Cortex of kidney (tissue), 1 donor: ENCODE measurements at places on chromosomes 11 and 22.

GRCh38 chr11:73288873-73289707 lies 17.0 kb downstream of the P2RY6 start:
- DNase-seq = no peak

- DNase-seq = no peak
These were observed 7.4 kb downstream of the ZFTA start for GRCh38 chr11:63761188-63761587.

GRCh38 chr22:24054356-24054755 lies 43.3 kb downstream of the CABIN1 start:
- DNase-seq = no peak

- no peak for DNase-seq
These were observed 25.6 kb downstream of the FADS2 start for GRCh38 chr11:61853698-61854169.

- DNase-seq = no peak
These were observed 47.8 kb downstream of the DBX1 start for GRCh38 chr11:20112291-20113148.

DNA sequence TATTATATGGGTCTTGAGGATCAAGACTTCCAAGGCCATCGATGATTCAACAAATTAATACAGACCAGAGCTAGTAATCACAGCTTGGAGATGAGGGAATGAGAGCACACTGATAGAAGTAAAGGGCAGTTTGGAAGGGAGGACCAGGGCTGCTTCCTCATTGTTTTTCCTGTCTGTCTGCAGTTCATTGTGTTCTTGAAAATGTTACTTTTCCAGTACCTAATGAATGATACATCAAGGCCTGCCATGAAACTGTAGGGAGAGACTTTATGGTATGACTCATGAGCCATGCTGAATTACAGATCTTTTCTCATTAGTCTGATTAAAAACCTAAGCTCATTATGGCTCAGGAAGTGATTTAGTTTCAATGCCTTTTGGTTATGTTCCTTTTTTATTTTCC lies 855.6 kb downstream of the KCNA4 start:
- no peak for DNase-seq

DNA sequence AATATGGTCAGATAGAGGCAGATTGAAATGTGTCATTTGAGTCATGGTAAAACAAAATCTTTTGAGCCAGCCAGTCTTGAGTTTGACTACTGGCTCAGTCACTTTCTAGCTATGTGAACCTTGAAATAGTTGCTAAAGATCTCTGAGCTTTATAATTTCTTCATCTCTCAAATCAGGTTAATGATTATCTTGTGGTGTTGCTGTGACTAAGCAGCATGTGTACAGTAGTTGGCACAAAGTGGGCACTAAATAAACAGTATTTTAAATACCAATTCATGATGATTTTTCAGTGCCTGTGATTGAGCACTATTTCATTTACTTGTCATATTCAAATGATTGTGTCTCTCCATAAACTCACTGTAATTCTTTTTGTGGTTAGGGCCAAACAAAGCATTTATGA lies 70.8 kb downstream of the RAB38 start:
- no peak for DNase-seq

DNA sequence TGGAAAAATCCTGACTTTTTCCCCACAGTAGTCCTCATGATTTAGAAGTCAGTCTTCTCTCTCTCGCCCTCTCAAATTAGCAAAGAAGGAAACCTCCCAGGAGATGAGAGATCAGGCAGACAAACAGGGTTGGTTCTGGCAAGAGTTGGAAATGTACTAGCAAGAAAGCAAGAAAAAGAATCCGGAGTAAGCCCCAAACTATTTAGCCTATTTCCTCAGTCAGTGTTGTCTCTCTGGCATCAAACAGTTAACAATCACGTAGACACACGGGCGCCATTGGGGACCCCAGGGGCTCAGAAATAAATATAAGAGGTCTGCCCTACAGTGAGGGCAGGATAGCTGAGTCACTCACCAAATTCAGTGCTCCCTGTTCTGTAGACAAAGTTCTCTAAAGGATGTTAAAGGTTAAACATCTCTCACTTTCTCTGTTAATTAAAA lies 4.7 kb downstream of the C11orf52 start:
- no peak for DNase-seq

GRCh38 chr22:20013382-20013871 lies 3.2 kb downstream of the ARVCF start:
- no peak for DNase-seq

GRCh38 chr11:60454212-60454611 lies 1.4 kb upstream of the MS4A1 start:
- DNase-seq = no peak

- DNase-seq = no peak
These were observed 47.5 kb upstream of the LRRC55 start for GRCh38 chr11:57134284-57134683.

DNA sequence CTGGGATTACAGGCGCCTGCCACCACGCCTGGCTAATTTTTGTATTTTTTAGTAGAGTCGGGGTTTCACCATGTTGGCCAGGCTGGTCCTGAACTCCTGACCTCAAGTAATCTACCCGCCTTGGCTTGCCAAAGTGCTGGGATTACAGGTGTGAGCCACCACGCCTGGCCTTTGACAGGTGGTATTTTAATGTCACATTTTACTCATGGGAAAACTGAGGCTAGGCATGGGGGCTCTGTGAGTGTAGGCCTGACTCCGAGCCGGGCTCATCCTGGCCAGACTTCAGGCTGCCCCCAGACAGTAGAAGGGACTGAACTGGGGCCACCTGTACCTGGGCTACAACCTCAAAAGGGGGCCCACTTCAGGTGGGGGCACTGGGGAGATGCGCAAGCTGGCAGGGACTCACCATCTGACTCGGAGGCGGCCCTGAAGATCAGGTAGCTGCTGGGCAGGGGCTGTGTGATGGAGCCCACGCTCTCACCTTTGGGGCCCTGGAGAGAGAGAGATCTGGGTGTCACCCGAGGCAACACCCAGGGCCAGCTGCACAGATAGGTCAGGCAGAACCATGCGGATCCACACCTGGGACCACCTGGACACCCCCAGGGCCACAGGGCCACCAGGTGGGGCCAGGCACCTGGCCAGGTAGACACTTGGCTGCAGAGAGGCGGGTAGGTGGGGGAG lies 45.8 kb downstream of the OSBPL5 start:
- DNase-seq = no peak

- DNase-seq = peak; percentile 86
These were observed at the start of gene GALNT18 for GRCh38 chr11:11621573-11622339. GALNT18 (minus strand) TSS chr11:11622005.

GRCh38 chr11:44133335-44133946 lies 38.0 kb downstream of the EXT2 start:
- no peak for DNase-seq

DNA sequence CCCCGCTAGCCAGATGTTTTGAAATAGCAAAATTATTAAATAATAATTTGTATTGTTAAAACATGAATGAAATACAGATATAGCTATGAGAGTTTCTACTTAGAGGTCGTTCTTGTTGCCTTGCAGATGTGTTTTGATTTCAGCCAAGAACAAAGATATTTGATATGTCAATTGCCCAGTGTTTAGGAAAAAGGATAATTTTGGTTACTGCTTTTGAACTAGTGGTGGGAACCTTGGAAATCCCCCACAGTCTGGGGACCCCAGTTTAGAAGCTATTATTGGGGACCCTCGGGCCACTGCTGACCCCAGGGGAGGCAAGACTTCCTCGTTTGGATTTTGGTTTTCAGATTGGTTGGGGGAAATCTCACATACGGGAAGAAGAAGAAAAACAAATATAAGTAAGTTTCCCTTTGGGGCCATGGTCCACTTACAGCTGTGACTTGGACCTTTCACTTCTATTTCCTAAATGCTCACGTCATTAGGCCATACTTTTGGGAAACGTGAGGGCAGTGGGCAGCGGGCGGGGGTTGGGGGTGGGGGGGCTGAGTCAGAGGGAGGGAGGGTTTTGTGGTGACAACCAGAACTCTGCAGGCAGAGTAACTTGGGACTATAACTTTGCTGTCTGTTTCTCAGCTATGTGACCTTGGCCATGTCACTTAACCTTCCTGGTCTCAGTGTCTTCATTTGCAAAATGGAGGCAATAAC lies 37.0 kb downstream of the LDLRAD3 start:
- no peak for DNase-seq

GRCh38 chr11:126951465-126951864 lies 49.1 kb downstream of the KIRREL3 start:
- DNase-seq = no peak

- no peak for DNase-seq
These were observed 37.5 kb downstream of the ZC3H12C start for GRCh38 chr11:110130642-110131238.

GRCh38 chr11:84022201-84022600 lies 736.0 kb upstream of the CCDC90B start:
- DNase-seq = no peak

DNA sequence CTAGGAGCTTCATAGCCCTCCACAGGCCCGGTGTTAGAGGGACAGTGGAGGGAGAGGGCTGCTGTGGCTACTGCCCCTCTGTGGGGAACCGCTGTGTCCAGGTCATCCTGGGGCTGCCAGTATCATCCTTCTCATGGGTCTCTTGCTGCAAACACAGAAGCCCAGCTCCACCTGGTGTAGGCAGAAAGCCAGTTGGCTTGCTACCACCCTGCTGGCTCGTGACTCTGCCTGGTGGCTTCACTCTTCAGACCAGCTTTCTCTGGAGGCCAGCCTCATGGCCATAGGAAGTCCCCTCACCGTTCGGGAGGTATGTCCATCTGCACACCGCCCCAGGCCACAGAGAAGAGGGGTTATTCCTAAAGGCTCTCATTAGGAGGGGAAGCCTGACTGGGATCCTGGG lies 19.4 kb upstream of the SUSD2 start:
- DNase-seq = no peak

- no peak for DNase-seq
These were observed 12.3 kb downstream of the APOL6 start for GRCh38 chr22:35660291-35661127.

- DNase-seq = no peak
These were observed 19.4 kb downstream of the DRD4 start for GRCh38 chr11:656426-656825.

DNA sequence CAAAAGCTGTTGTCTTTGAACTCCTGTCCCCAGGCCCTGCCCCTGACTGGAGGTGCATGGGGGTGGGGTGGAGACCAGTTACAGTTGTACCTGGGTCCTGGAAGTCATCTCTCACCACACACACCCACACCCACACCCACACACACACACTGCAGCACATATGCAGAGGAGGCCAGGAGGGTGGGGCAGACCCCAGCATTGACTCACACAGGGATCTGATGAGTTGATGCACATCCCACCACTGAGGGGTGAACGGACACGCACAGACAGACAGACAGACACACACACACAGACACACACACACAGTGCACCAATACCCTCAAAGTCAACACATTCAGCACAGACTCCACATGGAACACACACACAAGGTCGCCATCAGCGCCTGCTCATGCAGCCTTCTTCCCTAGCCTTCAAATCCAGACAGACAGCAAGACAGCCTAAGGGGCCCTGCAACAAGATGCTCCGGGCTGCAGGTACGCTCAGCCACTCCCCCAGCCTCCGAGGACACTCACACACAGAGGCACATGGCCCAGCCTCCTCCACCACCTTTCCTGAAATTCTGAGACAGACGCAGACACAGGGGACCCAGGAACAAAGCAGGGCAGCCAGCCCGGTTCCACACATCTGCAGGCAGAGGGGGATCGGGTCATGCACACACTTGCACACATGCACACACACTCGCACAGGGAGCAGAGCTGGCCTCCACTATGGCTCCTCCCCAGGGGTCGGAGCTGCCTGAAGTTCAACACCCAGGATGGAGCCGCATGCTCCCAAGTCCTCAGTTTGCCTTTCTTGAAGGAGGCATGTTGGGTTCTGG lies 26.5 kb downstream of the SYT7 start:
- DNase-seq = no peak
